ENCODE measurements at places on chromosomes 3 and 15. TPM values are rescaled to one million over a fixed set of nuclear protein-coding genes. Genes with fewer than 3 reads are reported as not detected.

DNA sequence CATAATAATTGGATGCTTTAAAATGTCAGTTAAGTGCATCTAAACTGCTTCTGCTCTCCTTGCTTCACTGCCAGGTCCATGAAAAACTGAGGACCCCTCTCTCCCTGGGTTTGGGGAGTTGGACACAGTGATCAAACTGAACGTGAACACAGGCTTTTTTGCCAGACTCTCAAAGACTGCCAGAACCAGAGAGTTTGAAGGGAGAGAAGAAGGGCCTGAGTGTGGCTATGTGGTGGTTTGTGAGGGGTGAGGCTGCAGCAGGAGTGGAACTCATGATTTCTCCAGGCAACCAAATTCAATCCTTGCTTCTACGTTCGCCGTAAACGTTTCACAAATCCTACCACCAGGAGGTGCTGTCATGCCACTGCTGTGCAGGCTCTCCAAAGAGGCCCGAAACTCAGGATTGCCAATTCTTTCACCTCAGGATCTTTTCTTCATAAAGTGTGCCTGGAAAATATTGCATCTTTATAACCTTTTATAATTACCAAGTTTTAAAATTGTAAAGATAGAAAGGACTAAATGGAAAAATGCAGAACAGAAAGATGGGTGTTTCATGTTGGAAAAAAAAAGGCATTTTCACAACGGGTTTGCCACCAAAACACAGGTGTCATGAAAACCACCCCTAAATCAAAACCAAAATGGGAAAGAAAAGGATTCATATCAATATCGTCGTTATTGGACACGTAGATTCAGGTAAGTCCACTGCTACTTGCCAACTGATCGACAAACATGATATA, 19.7 kb downstream of the TM4SF4 start:
- no peak for DNase-seq

GRCh38 chr15:66598095-66598815, 32.5 kb upstream of the LCTL start:
- no peak for DNase-seq

DNA sequence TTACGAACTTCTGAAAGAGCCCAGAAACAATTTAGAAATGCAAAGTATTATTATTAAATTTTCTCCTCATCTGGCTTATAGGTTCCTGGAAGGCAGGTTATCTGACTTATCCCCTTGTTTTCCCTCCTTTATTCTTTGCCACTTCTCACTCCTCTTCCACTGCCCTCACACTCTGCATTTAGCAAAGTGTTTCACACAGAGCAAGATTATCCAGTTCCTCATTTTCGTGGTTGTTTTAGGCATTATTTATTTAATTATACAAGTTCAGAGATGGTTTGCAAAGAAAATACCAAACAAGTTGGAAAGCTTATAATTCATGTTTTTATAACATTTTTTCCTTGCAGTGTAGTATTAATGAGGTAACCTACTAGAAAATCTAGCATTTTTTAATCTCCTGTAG, 544.9 kb downstream of the NSUN3 start:
- no peak for DNase-seq

GRCh38 chr3:149314807-149315578, 18.4 kb downstream of the TM4SF18 start:
- DNase-seq = no peak

- DNase-seq = no peak
Measured at GRCh38 chr3:128078322-128078721, 26.1 kb downstream of the SEC61A1 start.

The ATP13A5 gene
- total RNA-seq = not detected

DNA sequence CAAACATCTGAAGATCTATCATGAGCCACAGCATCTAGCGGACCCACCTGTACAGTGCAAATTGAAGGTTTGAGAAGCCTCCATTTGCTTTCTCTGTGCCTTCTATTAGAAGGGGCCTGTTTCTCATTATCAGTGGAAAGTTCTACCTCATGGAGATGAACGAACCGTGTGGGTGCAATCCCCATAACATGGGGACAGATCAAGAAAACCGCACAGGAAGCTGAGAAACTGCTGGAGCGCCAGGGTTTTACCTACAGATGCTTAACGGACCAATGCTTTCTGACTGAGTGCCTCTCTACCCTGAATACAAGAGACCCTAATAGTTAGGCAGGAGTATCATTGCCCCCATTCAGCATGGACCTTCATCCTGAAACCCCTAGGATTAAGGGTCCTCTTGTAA, 53.5 kb downstream of the CYP19A1 start:
- DNase-seq = no peak

- DNase-seq = no peak
Measured at GRCh38 chr15:70045045-70045444, 52.7 kb downstream of the TLE3 start.

- no peak for DNase-seq
Measured at GRCh38 chr3:70374179-70374578, 61.7 kb upstream of the MDFIC2 start.

DNA sequence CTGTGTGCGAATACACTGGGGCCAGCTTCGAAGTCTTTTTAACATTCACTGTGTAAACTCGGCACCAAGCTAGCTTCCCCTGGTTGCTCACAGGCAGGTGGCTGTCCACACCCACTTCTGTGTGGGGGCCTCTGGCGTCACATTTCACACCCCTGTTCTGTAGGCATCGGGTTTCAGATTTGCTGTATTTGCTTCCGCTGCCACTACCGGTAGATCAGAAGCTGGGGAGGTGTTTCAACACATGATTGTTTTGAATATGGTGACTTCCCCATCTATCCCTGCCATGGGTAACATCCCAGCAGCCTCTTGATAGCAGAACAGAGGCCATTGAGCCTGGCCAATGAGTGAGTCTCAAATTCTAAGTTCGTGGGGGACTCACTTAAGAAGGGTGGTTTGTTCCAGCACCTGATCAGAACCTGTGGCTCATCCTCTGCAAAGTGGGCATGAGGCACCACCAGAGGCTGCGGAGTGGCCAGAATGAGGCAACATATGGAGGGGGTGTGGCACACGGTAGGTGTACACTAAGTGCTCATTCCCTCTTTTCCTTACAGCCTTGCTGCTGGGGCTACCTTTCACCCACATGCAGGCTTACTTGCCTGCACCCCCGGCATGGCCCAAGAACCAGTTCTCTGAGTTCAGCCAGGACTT, 61.5 kb downstream of the IQSEC1 start:
- DNase-seq = peak; percentile 83

The VILL gene
- 41.9 TPM for total RNA-seq

GRCh38 chr3:186171521-186171920, 62.6 kb upstream of the ETV5 start:
- DNase-seq = no peak

DNA sequence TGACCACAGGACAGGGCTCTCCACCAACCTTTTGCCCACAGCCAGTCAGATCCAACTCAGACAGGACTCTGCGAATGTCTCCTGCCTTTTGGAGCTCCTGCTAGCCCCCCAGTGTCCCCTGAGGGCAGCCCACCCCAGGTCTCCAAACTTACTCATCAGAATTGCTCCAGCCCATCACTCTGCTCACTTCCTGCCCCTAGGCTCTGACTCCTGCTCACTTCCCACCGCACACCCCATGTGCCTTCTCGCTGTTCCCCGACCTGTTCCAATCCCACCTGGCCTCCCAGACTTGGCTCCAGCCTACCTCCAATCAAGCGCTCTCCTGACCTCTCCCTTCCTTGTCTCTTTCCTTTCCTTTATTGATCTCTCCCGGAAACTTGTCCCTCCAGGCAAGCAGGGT, 5.9 kb upstream of the STRA6 start:
- no peak for DNase-seq

GRCh38 chr15:96583671-96584070, 253.2 kb downstream of the NR2F2 start:
- no peak for DNase-seq

- DNase-seq = no peak
Measured at GRCh38 chr3:125000661-125001060, 55.1 kb downstream of the HEG1 start.

DNA sequence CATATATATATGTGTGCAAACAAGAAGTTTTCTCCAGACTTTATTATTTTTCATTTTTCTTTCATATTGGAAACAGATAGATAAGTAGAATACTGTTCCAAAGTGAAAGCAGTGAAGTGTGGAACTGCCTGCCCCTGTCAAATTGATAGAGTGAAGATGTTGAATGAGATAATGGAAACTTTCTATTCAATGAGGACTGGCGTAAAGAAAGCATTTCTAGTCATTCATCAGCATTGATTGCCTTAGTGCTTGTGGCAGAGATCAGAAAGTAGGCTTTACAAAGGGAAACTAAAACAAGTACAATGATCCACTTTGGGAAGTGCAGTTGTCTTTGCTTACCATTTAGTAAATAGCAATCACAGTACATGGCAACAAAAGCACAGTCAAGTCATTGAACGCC, 300.0 kb downstream of the CADM2 start:
- DNase-seq = no peak

DNA sequence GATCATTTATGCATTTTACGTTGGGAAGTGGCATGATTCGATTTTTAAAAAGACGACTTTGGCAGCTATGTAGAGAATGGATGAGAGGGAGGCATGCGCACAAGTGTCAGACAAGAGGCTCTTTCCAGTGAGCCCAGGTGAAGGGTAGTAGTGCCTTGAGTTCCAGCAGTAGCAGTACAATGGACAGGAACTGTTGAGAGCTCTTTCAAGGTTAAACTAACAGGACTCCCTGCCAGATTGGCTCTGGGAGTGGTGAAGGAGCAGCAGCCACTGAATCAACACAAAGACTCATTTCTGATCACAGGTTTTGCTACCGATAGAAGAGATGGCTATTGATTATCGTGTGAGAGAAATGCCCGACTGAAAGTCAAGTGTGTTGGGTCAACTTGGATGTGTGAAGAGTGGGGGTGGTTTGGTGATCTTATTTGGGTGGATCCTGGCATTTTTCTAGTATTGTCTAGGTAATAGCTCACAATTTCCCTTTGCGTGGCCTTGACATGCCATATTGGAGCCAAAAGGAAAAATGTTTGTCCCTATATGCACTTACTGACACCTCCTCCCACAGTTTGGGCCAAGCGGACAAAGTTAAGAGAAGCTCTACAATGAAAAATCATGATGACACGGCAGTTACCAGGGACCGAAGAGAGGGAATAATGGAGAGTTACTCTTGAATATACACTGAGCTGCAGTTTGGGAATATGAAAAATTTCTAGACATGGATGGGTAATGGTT, 81.6 kb upstream of the MDFIC2 start:
- no peak for DNase-seq

- DNase-seq = peak; percentile 54
Measured at GRCh38 chr3:27861046-27862036, 139.2 kb upstream of the EOMES start.

DNA sequence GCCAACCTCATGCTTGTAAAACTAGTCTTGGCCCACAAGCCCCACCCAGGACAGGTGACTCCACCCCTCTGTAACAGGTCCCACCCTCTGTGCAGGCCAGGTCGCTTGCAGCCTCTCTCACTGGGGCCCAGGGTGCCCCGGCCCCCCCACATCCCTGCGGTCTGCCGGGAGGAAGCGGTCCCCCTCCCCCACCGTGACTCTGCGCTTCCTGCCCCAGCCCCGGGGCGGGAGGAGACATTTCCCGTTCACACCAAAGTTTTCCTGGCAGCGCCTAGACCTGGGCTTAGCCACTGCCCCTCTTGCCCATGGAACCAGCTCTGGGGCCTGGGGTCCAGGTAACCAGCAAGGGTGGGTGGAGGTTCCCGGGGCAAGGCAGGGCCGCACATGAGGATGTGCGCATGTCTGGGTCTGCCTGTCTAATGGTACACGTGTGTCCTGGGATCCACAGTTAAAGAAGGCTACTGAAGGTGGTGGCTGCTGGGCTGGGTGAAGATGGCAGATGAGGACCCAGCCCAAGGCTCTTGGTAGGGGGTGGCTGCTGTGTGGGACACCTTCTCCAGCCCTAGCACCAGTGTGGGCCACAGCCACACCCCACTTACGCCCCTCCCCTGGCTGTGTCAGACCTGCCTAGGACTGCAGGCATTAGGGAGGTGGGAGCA, 8.4 kb downstream of the NBEAL2 start:
- DNase-seq = peak; percentile 86

The TNFSF10 gene
- total RNA-seq = 9.3 TPM

The MCF2L2 gene
- 1.3 TPM for total RNA-seq

The CPLX3 gene
- 0.39 TPM for total RNA-seq

The MANF gene
- total RNA-seq = 51.1 TPM

- no peak for DNase-seq
Measured at GRCh38 chr15:51503003-51503402, 119.6 kb downstream of the DMXL2 start.

DNA sequence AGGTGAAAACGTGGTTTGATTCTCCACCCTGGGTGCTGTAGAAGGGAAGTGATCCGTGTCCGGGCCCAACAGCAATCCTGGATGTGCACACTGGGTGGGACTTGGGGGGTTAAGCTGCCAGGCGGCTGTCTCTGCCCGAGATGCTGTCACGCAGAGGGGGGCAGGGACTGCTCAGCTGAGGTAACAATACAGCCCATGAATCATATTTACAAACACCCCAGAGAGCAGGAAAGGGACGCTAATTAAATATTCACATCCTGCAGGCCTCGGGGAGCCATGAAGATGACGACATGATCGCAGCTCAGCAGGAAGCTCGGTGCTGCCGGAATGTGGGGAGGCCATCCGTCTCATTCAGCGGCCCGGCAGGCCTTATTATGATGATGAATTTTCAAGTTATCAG, 17.9 kb upstream of the CRABP1 start:
- no peak for DNase-seq

DNA sequence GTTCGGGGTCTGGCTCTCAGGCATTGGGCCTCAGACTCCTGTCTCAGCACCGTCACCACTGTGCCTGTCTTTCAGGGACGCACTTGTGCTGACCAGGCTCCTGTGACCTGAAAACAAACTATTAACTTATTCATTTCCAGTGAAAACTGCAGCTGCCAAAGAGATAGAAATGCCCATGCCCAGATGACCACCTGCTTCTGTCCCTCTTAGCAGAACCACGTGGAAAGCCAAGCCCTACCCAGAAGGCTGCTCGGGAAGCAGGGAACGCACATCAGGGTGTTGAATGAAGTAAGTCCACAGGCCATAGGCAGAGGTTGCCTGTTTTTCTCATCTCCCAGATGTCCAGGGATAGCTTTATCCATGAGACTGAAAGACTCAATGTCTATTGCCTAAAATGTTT, 219.3 kb downstream of the EBLN2 start:
- no peak for DNase-seq

The TICRR gene
- 0.05 TPM for total RNA-seq

- no peak for DNase-seq
Measured at GRCh38 chr3:102573483-102574028, 138.7 kb downstream of the ZPLD1 start.

DNA sequence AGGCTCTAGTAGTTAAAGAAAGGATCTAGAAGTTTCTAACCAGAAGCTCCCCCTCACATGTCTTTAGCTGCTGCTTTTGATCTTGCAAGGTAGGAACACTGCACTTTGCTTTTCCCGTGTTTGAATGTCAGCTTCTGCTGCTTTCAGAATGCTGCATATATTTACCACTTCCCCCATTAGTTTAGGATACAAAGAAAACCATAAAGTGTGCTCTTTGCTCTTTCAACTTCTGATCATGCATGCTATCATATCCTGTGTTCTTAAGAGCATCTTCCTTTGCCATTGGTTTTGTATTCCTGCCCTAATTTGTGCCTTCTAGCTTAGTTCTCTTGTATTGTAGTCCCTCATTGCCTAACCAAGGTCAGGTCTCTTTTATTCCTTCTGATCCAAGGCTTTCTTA, 43.3 kb downstream of the ZNF609 start:
- no peak for DNase-seq

GRCh38 chr15:51369451-51369761, 28.0 kb downstream of the GLDN start:
- DNase-seq = no peak

GRCh38 chr3:62277450-62277849, 95.9 kb downstream of the FEZF2 start:
- DNase-seq = no peak

- DNase-seq = no peak
Measured at GRCh38 chr15:80948651-80949292, 40.8 kb downstream of the MESD start.

GRCh38 chr15:63948436-63948835, 97.8 kb downstream of the DAPK2 start:
- DNase-seq = no peak

Data from naive thymus-derived CD8-positive, alpha-beta T cell (primary cell).